Left colon (tissue), 2 donors: ENCODE measurements at places on chromosomes 7 and 10. TPM values are rescaled to one million over a fixed set of nuclear protein-coding genes. Genes with fewer than 3 reads are reported as not detected.
A peak's percentile ranks its signal among the peaks of the same experiment; 100 is the strongest.

The PRF1 gene
- 2.7 TPM for total RNA-seq

The UCN3 gene
- total RNA-seq, result 6.1 TPM

DNA sequence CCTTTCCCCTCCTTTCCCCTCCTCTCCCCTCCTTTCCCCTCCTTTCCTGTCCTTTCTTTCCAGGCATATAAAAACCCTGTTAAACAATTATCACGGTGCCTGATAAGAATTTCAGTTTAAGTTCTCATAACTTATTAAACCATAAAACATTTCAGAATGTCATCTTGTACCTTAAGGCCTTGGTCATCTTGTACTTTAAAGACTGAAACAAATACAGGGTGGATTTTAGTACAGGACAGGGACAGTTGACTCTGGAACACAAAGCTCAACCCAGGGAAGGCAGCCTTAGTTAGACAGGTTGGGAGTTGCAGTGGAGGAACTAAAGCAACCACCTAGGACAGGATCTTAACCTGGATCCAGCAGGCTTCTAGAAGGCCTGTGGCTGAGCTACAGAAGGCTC lies 1.2 kb downstream of the AGR3 start:
- peak; percentile 27 for DNase-seq

DNA sequence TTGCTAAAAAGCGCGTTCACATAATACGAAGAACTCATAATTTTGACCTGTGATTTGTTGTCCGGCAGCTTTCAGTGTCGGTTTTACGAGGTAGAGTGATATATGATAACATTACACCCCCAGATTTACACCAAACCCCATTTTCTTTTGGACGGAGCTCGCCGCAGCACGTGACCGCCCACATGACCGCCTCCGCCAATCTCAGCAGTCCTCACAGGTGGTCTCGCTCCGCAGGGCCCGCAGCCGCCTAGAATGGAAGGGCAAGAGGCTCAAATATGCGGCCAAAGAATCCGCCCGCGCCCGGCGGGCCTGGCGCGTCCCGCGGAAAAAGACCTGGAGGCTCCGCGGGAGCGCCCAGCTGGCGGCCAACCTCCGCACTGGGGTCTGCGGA lies at the start of gene HOXA7:
Gene HOXA7, minus strand, starts transcription at position 168 of the 391 bp plus-strand sequence. Its CDS starts 130 bp downstream, at position 38.
- DNase-seq, result peak; percentile 76

DNA sequence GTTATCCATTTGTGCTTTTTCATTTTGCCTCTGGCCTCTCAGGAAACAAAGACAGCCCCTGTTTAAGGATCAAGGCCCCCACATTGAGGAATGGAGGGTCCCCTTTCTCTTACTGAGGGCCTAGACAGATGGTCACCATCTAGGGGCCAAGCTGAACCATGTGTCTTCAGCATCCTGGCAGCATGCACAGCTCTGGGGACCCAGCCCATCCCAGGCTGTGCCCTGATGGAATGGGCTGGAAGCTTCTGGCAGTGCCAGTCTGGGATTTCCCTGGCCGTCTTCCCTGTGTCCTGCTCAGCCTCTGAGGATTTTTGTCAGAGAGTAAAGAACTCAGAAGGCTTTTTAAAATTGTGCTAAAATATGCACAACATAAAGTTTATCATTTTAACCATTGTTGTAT lies 116.8 kb downstream of the ITIH5 start:
- DNase-seq, result no peak

DNA sequence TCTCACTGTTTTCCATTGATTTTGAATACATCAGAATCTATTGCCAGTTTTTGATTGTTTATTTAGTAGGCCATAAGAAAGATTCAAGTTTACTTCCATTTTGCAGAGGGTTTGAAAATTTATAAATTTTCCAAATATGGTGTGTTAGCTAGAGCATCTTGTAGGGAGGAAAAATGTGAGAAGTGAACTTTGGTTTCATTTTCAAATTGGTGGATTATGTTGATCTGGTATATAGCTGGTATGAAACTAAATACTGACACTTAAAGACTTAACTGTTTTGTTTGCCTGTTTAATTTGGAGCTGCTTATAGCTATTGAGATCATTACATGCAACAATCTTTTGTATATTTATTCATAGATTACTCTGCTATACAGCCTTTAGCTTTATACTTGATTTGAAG lies 108.1 kb downstream of the ADAM22 start:
- no peak for DNase-seq

GRCh38 chr10:125018576-125019143 lies 76.7 kb downstream of the ZRANB1 start:
- no peak for DNase-seq
